CD8-positive, alpha-beta T cell (primary cell): ENCODE measurements at places on chromosomes 4 and X.

GRCh38 chrX:14590693-14591424 is 61.5 kb downstream of the GLRA2 start:
- DNase-seq: no peak

GRCh38 chr4:138439143-138439581 is 197.0 kb upstream of the SLC7A11 start:
- DNase-seq: no peak

DNA sequence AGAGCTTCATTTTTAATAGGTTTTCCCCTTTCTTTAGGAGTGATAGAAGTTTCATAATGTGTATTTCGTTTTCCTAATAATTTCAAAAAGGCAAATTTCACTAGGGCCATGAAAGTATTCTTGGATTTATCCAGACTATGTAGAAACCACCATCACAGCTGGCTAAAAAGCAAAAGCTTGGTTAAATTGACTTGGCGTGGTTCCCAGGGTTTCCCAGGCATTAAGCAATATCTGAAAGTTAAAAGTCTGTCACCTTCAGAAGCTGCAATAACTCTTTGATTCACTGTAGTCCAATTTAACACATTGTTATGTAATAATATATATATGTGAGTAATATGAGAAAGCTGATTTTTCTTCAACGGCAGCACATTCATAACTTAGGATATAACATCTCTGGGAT is 38.3 kb downstream of the NDNF start:
- DNase-seq: no peak

DNA sequence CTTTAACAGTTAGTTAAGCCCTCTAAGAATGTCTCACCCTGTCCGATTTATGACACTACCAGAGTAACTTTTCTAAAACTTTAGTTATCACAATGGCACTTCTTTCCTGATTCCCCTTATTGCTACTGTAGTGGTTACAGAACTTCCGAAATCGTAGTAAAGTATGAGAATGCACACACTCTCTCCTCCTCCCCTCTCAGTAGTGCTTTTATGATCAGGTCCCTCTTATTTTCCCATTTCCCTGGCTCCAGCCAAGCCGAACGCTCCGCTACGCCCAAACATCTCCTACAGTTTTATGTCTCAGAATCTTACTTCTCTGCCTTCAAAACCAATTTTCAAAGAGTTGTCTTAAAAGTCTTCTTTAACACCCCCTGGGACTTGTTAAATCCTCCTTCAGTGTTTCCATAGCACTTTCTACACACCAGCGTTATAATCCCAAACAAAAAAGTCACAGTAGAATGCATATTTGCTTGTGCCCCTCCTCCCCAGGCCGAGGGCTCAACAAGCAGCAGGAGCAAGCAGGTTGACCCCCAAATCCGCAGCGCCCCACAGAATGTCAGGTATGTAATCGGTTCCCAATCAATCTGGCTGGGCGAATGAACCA is 671 bp downstream of the HPF1 start:
- DNase-seq: no peak
